ENCODE measurements at places on chromosomes 7 and 10.

- no peak for DNase-seq
These were observed 208.4 kb downstream of the FANK1 start for GRCh38 chr10:126104767-126105166.

- DNase-seq = no peak
These were observed 19.6 kb upstream of the PIP4K2A start for GRCh38 chr10:22733992-22734391.

GRCh38 chr7:66524738-66525137 is 103.9 kb upstream of the KCTD7 start:
- no peak for DNase-seq

DNA sequence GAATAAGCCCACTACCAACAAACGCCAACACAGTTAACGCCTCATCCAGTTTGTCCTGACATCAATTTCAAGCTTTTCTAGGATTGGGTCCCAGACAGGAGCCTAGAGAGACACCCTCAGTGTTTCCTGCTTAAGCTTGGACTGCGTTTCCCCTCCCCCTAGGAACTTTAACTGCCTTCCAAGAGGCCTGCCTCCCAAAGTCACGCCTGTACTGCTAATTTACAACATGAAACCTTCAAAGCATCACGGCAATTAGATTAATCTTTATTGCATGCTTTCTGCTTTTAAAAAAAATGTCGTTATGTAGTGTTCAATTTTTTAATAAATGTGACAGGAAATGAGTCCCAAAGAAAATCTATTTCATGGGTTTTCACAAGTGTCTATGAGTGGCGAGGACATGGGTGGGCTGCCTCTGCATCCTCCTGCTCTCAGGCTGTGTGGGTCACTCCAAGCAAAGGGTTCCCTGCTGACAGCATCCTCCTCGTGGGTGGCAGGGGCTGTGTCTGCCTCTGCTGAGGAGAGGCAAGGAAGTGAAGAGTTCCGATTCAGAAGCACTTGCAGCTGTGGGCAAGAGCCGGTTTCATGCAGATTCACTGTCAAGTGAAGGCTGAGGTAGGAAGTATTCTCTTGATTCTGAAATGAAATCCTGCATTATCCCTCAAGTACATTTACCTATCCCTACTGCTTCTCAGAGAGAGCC is 193.0 kb upstream of the KMT2E start:
- DNase-seq = no peak

GRCh38 chr10:122191936-122192541 is 79.1 kb upstream of the BTBD16 start:
- DNase-seq = no peak

- DNase-seq = no peak
These were observed 235.9 kb downstream of the SLC25A13 start for GRCh38 chr7:96085953-96086352.

DNA sequence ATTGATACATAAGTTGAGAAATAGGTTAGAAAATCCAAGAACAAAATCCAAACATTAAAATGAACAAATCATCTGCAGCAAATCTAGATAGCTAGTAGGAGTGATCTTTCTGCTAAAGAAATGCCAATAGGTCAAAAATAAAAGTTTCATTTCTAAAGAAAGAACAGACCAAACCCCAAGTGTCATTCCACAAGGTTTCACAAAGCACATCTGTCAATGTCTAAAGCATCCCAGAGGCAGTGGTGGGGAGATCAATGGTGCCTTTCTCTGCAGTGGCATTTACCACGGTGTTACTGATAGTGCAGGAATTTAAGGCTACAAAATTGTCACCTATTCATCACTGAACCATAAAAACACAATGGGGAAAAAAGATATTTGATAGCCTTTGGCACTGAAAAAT is 147.9 kb downstream of the PARD3 start:
- no peak for DNase-seq

GRCh38 chr7:132410385-132410784 is 165.9 kb downstream of the PLXNA4 start:
- DNase-seq = no peak

DNA sequence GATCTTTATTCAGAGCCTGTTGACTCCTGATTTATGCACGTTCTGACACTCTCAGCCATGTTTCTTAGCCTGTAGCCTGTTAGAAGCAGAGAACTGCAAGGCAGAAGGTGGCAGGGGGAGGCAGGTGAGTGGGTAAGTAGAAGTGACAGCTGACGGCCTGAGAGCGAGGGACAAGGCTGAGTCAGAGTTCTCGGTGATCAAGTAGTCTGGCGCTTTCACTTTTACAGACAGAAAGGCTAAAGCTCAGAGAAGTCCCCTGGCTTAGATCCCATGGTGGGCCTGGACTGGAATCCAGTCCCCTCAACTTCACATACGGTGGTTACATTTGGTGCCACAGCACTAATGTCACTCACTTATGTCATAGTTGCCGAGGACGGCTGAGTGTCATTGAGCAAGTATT is 139.0 kb downstream of the TACC2 start:
- no peak for DNase-seq

GRCh38 chr7:85734823-85735222 is 548.0 kb upstream of the SEMA3D start:
- DNase-seq = no peak

GRCh38 chr7:93778384-93778783 is 112.2 kb downstream of the TFPI2 start:
- no peak for DNase-seq

GRCh38 chr10:61791216-61791615 is 110.3 kb upstream of the ARID5B start:
- DNase-seq = no peak

DNA sequence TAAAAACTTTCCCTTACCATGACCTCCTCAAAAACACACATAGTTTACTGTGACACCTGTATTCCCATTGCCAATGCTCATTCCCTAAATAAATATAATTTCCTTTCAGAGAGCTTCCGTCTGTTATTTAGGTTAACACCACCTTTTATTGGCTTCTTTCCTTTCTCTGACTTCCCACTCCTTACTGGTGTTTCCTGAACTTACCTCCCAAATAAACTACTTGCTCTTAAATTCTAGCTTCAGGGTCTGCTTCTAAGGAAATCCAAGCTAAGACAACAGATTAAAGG is 67.4 kb upstream of the ZNF746 start:
- no peak for DNase-seq

- no peak for DNase-seq
These were observed 345.9 kb downstream of the PLXDC2 start for GRCh38 chr10:20162123-20162522.

- no peak for DNase-seq
These were observed 18.4 kb downstream of the EEPD1 start for GRCh38 chr7:36171503-36171902.

DNA sequence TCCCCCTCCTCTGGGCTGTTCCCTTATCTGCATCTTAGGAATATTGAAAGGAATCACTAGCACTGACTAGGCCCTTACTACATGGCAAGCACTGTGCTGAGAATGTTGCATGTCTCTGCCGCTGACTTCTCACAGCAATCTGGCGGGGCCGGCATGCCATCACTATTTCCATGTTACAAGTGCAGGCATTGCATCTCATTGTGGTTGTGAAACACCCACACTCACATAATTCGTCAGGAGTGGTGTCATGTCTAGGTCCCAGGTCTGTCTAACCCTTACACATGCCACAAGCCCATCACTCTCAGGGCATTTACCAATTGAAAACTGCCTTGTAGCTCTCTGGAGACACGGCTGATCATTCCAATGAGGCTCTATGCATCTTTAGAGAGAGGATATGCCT is 8.5 kb upstream of the IL2RA start:
- DNase-seq = no peak

DNA sequence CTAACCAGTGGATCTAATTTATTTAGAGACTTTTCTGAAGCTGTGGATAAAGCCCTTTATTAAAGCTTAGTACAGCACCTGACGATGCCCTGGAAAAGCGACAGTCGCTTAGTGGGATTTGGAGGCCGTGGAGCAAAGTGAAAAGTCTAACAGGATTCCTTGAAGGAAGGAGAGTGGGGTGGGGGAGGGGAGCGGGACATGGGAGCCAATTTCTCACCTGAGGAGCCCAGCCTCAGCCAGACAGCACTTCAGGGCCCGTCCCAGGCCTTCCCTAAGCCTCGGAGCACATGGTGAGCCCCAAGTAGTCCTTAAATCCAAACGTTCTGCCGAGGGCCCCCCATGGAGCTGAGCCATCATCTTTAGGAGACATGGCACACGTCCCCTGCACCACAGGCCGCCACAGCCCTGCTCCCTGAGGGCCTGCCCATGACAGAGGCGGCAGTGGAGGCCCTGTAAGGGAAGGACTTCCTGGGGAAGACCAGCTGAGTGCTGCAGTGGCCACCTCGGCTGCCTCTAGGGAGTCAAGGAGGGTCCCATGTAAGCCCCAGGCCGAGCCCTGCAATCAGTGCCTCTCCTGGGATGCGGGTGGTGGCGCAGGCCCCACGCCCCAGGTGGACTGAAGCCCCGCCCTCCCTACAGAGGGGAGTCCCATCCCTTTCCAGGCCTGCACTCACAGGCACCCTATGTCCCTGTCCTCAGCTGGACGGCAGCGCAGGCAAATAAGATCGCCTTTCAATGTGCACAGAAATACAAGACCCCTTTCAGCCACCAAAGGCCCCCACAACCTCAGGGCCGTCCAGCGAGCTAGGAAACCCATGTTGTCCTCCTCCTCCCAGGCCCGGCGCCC is 187.0 kb downstream of the MAD1L1 start:
- DNase-seq = no peak

DNA sequence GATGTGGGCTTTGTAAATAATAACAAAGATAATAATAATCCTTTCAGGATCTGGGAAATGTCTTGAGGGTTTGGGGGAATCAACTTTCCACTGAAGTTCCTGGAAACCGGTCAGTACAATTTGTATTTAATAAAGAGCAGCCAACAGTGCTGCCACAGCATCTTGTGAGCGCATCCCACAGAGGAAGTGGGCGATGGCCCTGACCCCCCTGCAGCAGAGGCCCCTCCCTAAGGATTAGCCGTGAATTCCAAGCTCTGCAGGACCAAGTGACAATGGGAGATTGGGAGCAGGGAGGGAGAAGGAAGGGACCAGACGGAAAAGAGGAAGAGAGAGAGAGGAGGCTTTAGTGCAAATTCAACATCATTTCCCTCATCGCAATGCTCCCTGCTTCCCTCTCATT is 349.2 kb downstream of the RNLS start:
- no peak for DNase-seq

DNA sequence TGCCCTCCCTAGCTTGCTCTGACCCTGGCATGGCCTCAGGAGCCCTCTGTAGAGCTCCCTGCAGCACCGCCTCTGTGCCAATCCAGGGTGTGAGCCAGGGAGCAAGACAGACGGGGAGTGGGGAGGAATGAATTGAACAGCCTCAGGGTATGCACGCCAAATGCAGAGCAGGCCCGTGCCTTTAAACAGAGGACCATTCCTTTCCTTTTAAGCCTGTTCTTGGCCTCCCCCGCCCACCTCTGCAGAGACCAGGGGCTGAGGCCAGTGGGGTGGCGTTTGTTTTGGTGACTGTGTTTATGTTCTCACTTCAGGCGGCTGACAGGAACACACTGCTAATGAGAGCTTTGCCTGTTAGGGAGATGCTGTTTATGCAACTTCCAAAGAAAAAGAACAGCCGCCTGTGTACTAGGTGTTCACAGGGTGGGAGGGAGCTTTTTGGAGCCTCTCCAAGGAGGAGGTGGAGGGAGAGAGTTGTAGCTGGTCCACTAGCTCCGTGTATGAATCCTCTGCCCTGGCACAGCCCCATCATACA is 528.1 kb upstream of the DPP6 start:
- DNase-seq = no peak

GRCh38 chr7:92043637-92044036 is 90.6 kb downstream of the CYP51A1 start:
- no peak for DNase-seq

- no peak for DNase-seq
These were observed 91.4 kb downstream of the TPST1 start for GRCh38 chr7:66296557-66296956.

DNA sequence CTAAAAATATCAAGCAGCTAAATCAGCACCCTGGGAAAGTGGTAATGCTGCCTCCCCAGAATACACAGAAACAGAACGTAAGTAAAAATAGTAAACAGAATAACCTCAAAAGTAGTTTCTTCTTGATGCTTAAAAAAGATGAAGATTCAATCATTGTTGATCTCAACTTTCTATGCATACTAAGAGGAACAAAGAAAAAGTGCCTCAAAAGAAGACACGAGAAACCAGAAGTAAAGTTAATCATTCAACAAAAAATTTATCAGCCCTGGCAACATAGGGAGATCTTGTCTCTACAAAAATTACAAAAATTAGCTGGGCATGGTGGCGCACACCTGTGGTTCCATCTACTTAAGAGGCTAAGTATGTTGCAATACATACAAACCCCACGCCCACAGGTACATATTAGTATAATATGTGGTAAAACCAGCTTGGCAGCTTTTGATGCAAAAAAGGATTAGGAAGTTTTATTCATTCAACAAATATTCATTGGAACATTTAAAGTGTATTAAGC is 153.7 kb downstream of the NRBF2 start:
- DNase-seq = no peak

DNA sequence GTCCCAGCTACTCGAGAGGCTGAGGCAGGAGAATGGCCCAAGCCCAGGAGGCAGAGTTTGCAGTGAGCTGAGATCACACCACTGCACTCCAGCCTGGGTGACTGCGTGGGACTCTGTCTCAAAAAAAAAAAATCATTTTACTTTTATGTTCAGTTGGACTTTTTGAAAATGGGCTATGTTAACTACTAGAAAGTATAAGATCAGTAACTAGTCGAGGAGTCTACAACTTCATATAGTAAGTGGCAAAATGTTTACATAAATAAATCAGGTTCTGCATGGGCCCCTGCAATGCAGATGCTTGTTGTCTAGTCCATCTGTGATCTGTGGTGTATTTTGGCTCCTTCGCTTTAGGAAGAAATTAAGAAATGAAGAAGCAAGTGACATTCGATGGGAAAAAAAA is 12.3 kb upstream of the ADO start:
- DNase-seq = no peak

GRCh38 chr7:40882071-40882658 is 747.4 kb downstream of the SUGCT start:
- no peak for DNase-seq

- no peak for DNase-seq
These were observed 31.0 kb upstream of the FAM13C start for GRCh38 chr10:59393349-59393748.

- no peak for DNase-seq
These were observed 205.5 kb upstream of the STK17A start for GRCh38 chr7:43377196-43377960.

DNA sequence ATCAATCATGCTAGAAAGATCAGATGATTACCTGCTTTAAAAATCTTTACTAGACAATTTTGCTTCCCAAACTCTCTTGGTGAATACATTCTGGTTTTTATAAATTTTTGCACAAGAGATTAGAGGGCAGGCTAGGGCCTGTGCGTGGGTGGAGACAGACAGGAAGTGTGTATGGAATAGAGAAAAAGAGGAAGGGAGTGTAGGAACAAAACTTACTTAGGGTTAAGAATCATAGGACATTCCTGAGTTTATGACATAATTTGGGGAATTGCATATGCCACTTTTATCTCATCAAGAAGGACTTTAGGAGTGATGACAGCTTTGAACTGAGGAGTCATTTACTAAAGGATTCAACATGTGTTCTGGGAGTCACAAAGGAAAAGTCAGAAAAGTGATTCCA is 31.3 kb downstream of the LAMB1 start:
- no peak for DNase-seq
